ENCODE measurements at places on chromosomes 3 and 15. TPM values are rescaled to one million over a fixed set of nuclear protein-coding genes. Genes with fewer than 3 reads are reported as not detected.

DNA sequence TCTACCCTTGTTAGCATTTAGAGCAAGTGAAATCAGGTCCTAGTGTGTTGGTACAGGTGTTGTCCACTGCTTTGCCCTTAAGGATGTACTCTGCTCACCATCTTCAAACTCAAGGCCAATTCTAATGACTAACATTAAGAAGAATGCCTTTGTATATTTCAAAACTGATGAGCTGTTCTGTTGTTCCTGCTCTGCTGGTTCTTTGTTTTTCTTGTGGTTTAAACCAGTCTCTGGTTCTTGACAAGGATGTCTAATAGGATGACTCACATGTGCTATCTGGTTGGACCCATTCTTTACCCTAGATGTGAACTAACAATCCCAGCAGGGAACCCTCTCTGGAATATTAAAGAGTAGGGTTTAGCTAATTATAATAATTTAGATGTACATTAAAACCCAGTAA lies 17.3 kb downstream of the ABHD5 start:
- DNase-seq = no peak
- peaks cover 11% of the 10 kb centered on the region for H3K4me1 ChIP-seq
- H3K27me3 ChIP-seq = no peaks in the 10 kb centered on the region
- H3K27ac ChIP-seq = no peak overlapping the region

DNA sequence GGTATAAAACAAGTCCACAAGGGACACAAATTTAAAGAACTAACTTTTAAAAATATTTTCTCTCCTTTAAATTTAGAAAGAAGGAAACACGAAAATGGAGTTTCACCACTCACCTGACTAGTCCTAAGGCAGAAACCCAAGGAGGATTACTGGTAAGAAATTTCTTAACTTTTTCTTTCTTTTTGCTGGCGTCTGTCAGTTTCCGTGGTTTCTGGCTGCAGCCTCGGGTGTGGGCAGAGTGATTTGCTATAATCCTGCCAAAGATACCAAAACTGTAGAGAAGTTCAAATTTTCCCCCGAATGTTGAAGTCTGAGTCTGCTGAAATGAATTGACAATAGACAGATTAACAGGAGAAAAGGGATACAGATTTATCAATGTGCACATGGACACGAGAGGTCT lies 843.6 kb upstream of the ALCAM start:
- H3K4me3 ChIP-seq = no peak overlapping the region
- no peak overlapping the region for H3K27ac ChIP-seq
- no peaks in the 10 kb centered on the region for H3K36me3 ChIP-seq
- no peaks in the 10 kb centered on the region for H3K4me1 ChIP-seq
- no peak for DNase-seq
- H3K27me3 ChIP-seq = peaks cover 2% of the 10 kb centered on the region

DNA sequence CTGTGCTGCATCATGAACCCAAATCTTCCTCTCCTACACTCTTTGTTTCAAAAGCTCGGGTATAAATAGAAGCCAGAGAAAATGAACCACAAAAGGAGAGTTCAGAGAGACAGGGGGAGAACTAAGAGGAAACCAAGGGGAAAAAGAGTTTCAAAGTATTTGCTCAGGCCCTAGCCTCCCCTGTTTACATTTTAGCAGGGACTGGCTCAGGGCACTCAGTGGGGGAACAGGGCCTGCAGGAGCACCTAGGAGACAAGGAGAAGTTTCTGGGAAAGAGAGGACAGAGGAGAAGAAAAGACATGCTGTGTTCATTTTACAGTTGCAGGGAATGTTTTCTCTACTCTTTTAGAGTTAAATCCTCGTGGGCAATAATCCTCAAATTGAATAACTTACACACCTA lies 8.5 kb upstream of the IL17RD start:
- peaks cover 32% of the 10 kb centered on the region for H3K27me3 ChIP-seq
- peaks cover 2% of the 10 kb centered on the region for H3K4me1 ChIP-seq
- no peak overlapping the region for H3K4me3 ChIP-seq
- no peaks in the 10 kb centered on the region for H3K36me3 ChIP-seq

DNA sequence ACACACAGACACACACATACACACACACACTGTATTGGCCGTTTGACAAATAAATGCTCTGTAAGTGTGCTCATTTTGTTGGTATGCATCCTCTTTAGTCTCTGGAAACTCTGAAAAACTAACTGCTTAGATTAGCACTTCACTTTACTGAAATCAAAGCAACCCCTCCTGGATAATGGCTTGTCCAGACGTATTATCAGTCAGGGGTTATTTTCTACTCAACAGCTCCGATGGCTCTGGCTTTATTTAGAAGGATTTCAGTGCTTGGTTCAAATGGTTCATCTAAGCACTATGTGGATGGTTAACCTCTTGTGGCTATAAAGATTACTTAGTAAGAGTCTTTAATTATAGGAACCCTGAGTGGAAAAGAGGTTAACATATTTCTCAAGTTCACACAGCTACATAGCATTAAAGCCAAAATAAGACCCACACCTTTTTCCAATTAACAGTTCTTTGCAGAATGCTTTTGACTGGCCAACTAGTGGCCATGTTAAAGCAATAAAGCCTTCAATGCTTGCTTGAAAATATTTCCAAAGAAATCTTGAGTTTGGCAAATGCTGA lies 516.1 kb upstream of the NAALADL2 start:
- no peak overlapping the region for H3K4me3 ChIP-seq
- H3K36me3 ChIP-seq = no peaks in the 10 kb centered on the region
- DNase-seq = no peak
- no peaks in the 10 kb centered on the region for H3K4me1 ChIP-seq

- DNase-seq = no peak
- H3K27me3 ChIP-seq = no peaks in the 10 kb centered on the region
These were observed 11.6 kb downstream of the RMDN3 start for GRCh38 chr15:40743485-40743901.

NEK10 gene
- 0.67 TPM for total RNA-seq
